GM12878 (cell line): ENCODE measurements at places on chromosomes 6 and 20. TPM values are rescaled to one million over a fixed set of nuclear protein-coding genes. Genes with fewer than 3 reads are reported as not detected.

Gene UNC5CL
- total RNA-seq, result 0.48 and 0.74 TPM in 2 replicates

Gene TRIM15
- 0.08 TPM in 1 of 2 replicates, not detected in the other for total RNA-seq

Gene TLDC2
- 0.24 and 0.41 TPM in 2 replicates for total RNA-seq

Gene ATP9A
- 0.31 and 0.37 TPM in 2 replicates for total RNA-seq

Gene HLA-DOB
- total RNA-seq, result 30.3 and 31.5 TPM in 2 replicates

Gene EXOC2
- 19.0 and 22.1 TPM in 2 replicates for total RNA-seq

Gene TMEM151B
- not detected in 2 replicates for total RNA-seq

Gene PNRC1
- 66.0 and 70.8 TPM in 2 replicates for total RNA-seq

Gene C20orf96
- 7.4 and 8.4 TPM in 2 replicates for total RNA-seq

Gene BMP5
- total RNA-seq, result not detected in 2 replicates

DNA sequence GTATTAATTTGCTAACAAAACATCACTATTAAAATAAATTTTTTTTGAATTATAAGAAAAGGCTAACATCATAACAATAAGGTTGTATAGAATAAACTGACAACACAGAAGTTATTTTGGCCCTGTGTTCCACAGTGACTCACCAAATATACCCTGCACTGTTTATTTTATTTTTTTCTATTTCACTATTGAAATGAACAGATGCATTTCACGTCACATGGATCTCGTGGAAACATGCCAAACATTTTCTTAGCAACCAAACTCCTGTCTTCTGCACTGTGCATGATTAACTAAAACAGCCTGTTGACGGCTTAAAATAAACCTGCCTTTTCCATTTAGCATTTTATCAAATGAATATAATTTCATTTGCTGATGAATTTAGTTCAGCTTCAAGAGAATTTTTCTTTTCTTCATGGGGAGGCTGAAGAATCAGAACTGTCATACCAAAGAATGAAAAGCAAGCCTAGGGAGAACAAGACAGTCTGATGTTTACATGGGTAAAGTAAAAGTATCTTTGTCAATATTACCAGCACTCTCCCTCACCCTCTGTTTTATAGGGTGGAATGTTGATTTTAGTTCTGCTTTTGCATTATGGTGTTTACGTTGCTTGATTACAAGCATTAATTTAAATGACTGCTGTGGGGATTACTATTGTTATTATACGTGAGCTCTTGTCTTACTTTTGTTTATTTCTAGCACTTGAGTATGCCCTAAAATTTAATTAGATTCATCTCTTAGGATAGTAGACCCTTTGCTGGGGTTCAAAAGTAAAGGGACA lies 115.3 kb downstream of the LCA5 start:
- H3K4me3 ChIP-seq, result no peak overlapping the region
- no peaks in the 10 kb centered on the region for H3K27me3 ChIP-seq
- no peaks in the 10 kb centered on the region for H3K4me1 ChIP-seq
- H3K27ac ChIP-seq, result no peak overlapping the region
- no peaks in the 10 kb centered on the region for H3K36me3 ChIP-seq

DNA sequence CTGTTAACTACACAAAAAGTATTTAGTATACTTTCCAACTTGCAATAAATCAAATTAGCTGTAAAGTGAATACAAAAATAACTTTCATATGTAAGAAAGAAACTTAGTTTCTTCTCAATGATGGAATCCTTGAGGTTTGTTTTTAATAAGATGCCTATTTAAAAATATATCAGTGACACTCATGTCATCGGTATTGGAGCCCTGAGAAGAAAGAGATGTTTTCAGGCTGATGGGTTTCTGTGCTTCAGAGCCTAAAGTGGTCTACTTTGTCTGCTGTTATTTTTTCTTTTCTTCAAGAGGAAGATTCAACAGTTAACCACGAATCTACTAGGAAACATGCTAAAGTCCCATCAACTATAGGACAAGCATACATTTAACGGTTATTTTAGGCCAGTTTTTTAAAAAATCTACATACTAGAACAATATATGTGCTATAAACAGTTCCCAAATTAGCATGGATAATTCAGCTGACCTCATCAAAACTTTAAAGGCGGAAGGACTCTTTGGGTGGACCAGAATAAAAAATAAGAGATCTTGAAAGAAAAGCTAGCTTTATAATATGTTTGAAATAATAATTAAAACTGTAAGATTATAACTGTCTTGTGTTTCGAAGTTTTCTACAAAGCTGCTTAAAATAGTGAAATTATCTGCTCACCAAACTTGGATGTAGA lies 147.0 kb upstream of the SAMD5 start:
- no peaks in the 10 kb centered on the region for H3K27me3 ChIP-seq
- no peaks in the 10 kb centered on the region for H3K4me1 ChIP-seq
- no peaks in the 10 kb centered on the region for H3K36me3 ChIP-seq
- H3K4me3 ChIP-seq, result no peak overlapping the region
- H3K27ac ChIP-seq, result no peak overlapping the region

- DNase-seq, result no peak
- no peak overlapping the region for H3K4me3 ChIP-seq
- H3K36me3 ChIP-seq, result no peaks in the 10 kb centered on the region
- H3K27me3 ChIP-seq, result no peaks in the 10 kb centered on the region; the same call in none of the 2 replicates
- H3K4me1 ChIP-seq, result no peaks in the 10 kb centered on the region
Measured at GRCh38 chr6:149917679-149918078, 5.2 kb downstream of the RAET1G start.

- no peaks in the 10 kb centered on the region for H3K36me3 ChIP-seq
- no peak overlapping the region for H3K4me3 ChIP-seq
- no peaks in the 10 kb centered on the region for H3K4me1 ChIP-seq
Measured at GRCh38 chr6:45882671-45883070, 133.0 kb downstream of the CLIC5 start.

DNA sequence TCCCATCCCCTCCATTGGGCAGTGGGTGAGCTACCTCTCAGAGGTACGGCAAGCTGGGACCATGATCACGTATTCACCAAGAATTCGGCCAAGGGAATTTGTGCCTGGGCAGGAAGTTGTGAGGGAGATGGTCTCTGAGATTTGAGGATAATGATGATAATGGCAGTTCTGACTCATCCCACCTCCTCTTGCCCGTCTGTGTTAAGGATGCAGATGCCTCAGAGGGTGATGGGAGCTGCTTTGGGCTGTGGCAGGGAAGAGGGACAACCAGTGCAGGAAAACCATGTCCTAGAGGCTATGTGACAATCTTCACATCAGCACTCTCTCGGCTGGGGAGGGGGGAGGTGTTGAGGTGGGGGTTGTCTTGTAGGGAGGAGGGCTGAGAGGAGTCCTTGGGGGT lies 4.3 kb downstream of the TGM6 start:
- peaks cover 4% of the 10 kb centered on the region; the same call in 1 of the 2 replicates for H3K4me1 ChIP-seq
- H3K4me3 ChIP-seq, result no peak overlapping the region
- no peaks in the 10 kb centered on the region for H3K27me3 ChIP-seq
- no peak overlapping the region for H3K27ac ChIP-seq
- H3K36me3 ChIP-seq, result no peaks in the 10 kb centered on the region

DNA sequence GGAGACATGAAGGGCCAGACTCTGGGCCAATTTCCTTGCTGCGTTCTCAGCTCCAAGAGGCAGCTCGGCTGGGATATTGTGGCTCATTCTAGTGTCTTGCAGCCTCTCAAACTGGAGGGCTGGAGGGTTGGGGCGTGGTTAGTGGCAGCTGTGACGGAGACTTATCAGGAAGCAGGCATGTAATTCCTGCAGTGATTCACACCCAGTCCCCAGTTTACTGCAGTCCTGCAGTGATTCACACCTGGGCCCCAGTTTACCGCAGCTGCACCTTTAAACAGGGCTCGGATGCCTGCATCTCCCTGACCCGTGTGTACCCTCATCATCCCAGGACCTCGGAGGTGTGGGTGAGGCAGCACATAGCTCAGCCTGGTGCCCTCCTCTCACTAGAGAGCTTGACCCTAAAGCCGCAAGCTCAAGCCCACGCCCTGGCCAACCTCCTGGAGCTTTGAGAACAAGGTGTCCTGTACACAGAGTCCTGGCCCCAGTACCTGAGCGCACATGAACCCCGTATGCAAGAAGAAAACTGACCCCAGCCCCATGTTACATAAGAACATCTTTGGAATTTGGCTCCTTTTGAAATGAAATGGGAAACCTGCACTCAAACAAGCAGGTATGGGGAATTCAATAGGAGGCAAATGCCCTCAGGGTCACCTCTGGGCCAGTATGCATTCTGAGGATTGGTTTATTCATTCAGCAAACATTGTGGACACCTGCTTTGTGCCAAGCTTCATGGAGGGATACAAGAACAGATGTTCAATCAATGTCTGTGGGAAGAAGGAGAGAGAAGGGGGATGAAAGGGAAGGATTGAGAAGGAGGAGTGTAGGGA lies 55.3 kb upstream of the FAM83D start:
- DNase-seq, result no peak
- peak overlapping the region; percentile 26; the same call in 1 of the 2 replicates for H3K4me3 ChIP-seq
- peak overlapping the region; percentile 70 for H3K27ac ChIP-seq
- peaks cover 66% of the 10 kb centered on the region for H3K4me1 ChIP-seq
- no peaks in the 10 kb centered on the region; the same call in 1 of the 2 replicates for H3K36me3 ChIP-seq

DNA sequence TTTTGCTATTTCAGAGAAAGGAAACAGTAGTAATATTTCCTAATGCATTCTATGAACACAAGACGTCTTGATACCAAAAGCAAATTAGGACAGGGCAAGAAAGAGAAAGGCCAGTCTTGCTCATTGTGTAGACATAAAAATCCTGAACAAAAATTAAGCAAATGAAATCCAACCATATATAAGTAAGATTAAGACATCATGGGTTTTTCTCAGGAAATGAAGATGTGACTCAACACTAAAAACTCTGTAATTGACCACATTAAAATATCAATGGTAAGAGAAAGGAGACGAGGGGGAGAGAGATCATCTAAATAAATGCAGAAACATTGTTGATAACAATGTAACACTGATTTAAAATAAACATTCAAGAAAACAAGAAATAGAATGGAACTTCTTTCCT lies 205.4 kb downstream of the SOD2 start:
- peaks cover 2% of the 10 kb centered on the region; the same call in 1 of the 2 replicates for H3K27me3 ChIP-seq
- H3K4me1 ChIP-seq, result no peaks in the 10 kb centered on the region
- no peaks in the 10 kb centered on the region for H3K36me3 ChIP-seq
- no peak overlapping the region for H3K4me3 ChIP-seq
- no peak overlapping the region for H3K27ac ChIP-seq

GRCh38 chr20:46028772-46029371 lies at the start of gene SLC12A5:
TSS of gene SLC12A5 (plus strand) at chr20:46029215. CDS start at chr20:46029345, 130 bp downstream.
- no peak within 1 kb of the TSS for H3K27ac ChIP-seq
- no peaks in the 10 kb centered on the region for H3K4me1 ChIP-seq
- H3K4me3 ChIP-seq, result no peak within 1 kb of the TSS
- H3K36me3 ChIP-seq, result no peaks in the 10 kb centered on the region
- no peak for DNase-seq

DNA sequence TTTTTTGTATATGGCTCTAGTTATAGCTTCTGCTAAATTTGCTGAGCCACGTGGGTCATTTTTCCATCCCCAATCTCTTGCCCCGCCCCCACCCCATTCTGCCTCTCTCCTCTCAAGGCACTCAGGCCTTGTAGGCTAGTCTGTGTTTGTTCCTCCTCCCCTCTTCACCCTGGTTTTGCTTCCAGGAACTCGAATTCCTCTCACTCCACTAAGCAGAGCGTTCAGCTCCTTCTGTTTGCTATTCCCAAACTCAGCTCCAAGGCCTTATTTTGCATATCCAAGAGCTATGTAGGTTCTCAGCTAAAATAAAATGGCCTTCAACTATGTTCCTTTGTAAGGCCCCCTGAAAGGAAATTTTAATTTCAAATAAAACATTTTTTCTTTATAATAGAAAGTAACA lies 1293.7 kb downstream of the EPHA7 start:
- no peak overlapping the region for H3K27ac ChIP-seq
- no peak overlapping the region for H3K4me3 ChIP-seq
- no peak for DNase-seq
- no peaks in the 10 kb centered on the region for H3K27me3 ChIP-seq
- no peaks in the 10 kb centered on the region for H3K4me1 ChIP-seq

GRCh38 chr6:56025795-56026194 lies 150.4 kb upstream of the BMP5 start:
- no peak overlapping the region for H3K27ac ChIP-seq
- no peaks in the 10 kb centered on the region for H3K36me3 ChIP-seq
- DNase-seq, result no peak
- no peaks in the 10 kb centered on the region for H3K27me3 ChIP-seq
- H3K4me3 ChIP-seq, result no peak overlapping the region
- H3K4me1 ChIP-seq, result no peaks in the 10 kb centered on the region

DNA sequence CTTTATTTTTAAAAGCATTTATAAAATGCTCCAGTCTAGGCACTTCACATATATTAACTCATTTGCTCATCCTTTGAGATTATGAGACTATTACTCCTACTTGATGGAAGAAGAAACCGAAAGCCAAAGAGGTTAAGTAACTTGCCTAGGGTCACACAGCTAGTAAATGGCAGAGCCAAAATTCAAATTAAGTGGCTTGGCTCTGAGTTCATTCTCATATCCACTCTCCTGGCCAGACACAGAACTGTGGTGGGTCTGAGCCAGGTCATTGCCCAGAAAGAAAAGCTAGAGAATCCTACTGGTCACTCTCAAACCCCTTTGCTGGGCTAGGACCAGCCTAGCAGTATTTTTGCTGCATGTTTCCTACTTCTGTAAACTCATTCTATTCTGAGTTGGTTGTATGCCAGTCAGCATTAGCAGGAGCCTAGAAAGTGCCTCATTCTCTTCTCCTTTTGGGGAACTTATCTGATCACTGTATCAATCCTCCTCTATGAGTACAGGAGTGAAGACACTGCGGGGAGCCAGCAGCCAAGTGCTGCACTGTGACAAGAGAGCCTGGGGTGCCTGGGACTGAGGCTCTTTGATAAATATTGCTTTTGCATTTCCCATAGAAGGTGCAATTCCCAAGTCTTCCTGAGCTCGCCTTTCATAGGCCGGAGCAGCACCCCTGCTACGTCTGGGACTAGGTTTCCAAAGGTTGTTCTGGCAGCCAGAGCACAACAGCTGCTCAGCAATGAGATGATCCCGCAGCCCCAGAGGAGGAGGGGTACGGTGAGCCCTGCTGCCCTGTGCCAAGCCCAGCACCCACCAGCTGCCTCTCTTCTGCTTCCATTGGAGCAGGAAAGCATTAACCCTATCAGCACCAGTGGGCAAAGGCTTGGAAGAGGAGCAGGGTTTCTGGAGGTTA lies 728.3 kb downstream of the MAFB start:
- no peaks in the 10 kb centered on the region for H3K27me3 ChIP-seq
- no peaks in the 10 kb centered on the region for H3K36me3 ChIP-seq
- DNase-seq, result no peak

DNA sequence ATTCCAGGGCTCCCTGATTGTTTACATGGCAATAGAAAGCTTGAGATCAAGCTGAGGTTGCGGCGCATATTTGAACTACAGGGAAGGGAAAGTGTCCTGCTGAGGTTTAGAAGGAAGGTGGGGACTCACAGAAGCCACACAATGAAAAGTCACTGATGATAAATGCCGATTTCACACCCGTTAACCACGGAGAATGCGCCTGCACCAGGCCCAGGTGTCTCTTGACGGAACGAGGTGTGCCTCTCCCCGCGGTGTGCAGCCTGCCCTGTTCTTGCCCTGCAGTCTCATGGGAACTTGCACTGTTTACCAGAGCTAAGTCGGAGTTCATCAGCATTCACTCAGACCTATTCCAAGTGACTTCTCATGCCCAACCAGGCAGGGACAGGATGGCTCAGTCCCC lies 90.3 kb downstream of the LY86 start:
- no peak for DNase-seq
- H3K4me1 ChIP-seq, result peaks cover 12% of the 10 kb centered on the region
- H3K27me3 ChIP-seq, result no peaks in the 10 kb centered on the region
- no peak overlapping the region for H3K27ac ChIP-seq

- H3K4me3 ChIP-seq, result no peak overlapping the region
- no peak for DNase-seq
- H3K27ac ChIP-seq, result no peak overlapping the region
- H3K36me3 ChIP-seq, result no peaks in the 10 kb centered on the region
Measured at GRCh38 chr20:14406495-14406894, 69.1 kb upstream of the FLRT3 start.
